ENCODE measurements at places on chromosomes 1 and 21. TPM values are rescaled to one million over a fixed set of nuclear protein-coding genes. Genes with fewer than 3 reads are reported as not detected.

- H3K27me3 ChIP-seq = peaks cover 7% of the 10 kb centered on the region
- no peak overlapping the region for H3K4me3 ChIP-seq
- no peaks in the 10 kb centered on the region for H3K4me1 ChIP-seq
- peak; percentile 76 for DNase-seq
- H3K36me3 ChIP-seq = no peaks in the 10 kb centered on the region
- H3K27ac ChIP-seq = no peak overlapping the region
Observed at GRCh38 chr1:115771847-115772457, 3.4 kb upstream of the CASQ2 start.

GRCh38 chr1:12244078-12244477, 14.2 kb downstream of the VPS13D start:
- peaks cover 49% of the 10 kb centered on the region for H3K36me3 ChIP-seq
- H3K4me1 ChIP-seq = no peaks in the 10 kb centered on the region
- no peak overlapping the region for H3K4me3 ChIP-seq
- no peak for DNase-seq
- H3K27ac ChIP-seq = no peak overlapping the region
- no peaks in the 10 kb centered on the region for H3K27me3 ChIP-seq

GRCh38 chr1:231106347-231106746, 55.5 kb upstream of the TRIM67 start:
- no peaks in the 10 kb centered on the region for H3K27me3 ChIP-seq
- DNase-seq = peak; percentile 86
- H3K4me3 ChIP-seq = no peak overlapping the region
- H3K27ac ChIP-seq = peak overlapping the region; percentile 57
- H3K4me1 ChIP-seq = peaks cover 14% of the 10 kb centered on the region

- no peaks in the 10 kb centered on the region for H3K27me3 ChIP-seq
- H3K4me1 ChIP-seq = peaks cover 11% of the 10 kb centered on the region
- H3K27ac ChIP-seq = no peak overlapping the region
- no peak overlapping the region for H3K4me3 ChIP-seq
- H3K36me3 ChIP-seq = no peaks in the 10 kb centered on the region
Observed at GRCh38 chr1:94126651-94127050, 5.7 kb upstream of the ABCA4 start.

DNA sequence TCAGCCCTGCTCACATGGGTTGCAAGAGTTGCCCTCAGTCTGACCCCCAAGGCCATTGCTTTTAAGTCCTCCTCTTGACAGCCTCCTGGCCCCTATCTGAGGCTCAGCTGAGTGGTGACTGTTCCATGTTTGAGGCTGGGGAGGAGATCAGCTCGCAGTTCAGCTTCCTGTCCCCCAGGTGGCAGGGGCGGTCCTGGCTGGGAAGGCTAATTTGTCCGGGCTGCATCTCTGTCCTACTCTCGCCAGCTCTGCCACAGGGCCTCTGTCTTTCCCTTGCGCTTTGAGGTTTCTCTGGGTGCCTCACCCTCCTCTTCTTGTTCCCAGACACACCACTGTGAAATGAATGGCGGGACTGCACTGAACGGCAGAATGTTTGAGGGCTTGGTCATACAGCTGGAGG, 157.3 kb downstream of the KCNJ6 start:
- H3K27me3 ChIP-seq = peaks cover 6% of the 10 kb centered on the region
- H3K4me3 ChIP-seq = no peak overlapping the region
- H3K4me1 ChIP-seq = peaks cover 4% of the 10 kb centered on the region
- no peak overlapping the region for H3K27ac ChIP-seq
- peak; percentile 76 for DNase-seq
- no peaks in the 10 kb centered on the region for H3K36me3 ChIP-seq

DNA sequence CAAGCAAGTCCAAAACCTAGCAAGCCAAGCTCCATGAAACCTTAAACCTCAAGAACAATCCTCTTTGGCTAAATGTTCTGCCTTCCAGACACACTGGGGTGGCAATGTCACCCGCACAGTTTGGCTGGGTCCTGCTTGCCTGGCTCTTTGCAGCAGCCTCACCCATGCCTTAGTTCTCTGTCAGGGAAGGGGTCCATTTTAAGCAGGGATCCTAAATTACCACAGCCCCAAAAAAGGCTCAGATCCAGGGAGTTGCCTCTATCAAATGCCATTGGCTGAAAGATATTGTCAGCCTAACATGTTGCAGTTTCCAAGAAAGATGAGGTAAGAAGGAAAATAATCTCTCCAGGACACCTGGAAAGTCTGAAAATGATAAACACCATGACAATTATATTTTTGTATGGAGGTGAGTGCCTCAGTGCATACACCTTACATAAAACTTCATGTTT, 26.1 kb upstream of the LYPLAL1 start:
- no peaks in the 10 kb centered on the region for H3K27me3 ChIP-seq
- no peak overlapping the region for H3K4me3 ChIP-seq
- H3K36me3 ChIP-seq = no peaks in the 10 kb centered on the region
- no peak for DNase-seq
- no peaks in the 10 kb centered on the region for H3K4me1 ChIP-seq

DNA sequence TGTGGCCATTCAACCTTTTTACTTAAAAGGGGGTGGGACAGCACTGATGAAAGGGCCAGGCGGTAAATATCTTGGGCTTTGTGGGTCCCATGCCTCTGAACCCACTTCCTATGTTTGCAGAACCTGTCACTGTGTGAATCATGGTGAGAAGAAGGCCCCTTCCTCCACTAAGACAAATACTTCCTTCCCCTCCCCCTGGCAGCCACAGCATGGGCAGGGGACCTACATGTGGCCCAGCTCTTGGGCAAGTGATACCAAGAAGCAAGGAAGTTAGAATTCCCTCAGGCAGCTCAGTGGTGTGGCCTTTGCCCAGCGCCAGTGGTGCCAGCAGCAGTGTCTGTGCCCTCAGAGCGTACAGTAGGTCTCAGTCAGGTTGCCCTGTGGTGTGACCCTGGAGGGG, 168.6 kb downstream of the TRIM33 start:
- H3K4me3 ChIP-seq = no peak overlapping the region
- H3K27ac ChIP-seq = no peak overlapping the region
- no peak for DNase-seq
- no peaks in the 10 kb centered on the region for H3K36me3 ChIP-seq
- H3K27me3 ChIP-seq = no peaks in the 10 kb centered on the region
- H3K4me1 ChIP-seq = peaks cover 3% of the 10 kb centered on the region

DNA sequence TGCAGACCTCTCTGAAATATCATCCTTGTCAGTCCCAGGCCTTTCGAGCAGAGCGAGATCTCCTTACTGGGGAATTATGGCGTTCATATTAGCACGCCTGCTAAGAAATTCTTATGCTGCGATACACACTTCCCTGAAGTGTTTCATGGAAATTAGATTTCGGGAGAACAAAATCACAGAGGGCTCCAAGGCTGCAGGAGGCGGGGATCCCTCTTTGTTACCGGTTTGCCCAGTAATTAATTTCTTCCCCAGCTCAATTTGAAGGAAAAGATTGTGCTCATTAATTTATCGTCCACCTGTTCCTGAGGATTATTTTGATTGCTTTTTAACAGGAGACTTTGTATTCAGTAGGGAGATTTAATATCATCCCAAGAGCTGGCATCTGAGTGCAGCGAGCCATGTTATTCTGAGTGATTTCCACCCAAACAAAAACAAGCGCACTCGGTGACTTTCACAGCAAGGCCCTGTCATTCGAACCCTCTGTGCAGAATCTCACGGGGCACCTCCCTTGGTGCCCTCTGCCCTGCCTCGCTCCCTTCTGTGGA, 202.3 kb upstream of the GALNT2 start:
- DNase-seq = no peak
- no peaks in the 10 kb centered on the region for H3K36me3 ChIP-seq
- no peaks in the 10 kb centered on the region for H3K4me1 ChIP-seq
- no peak overlapping the region for H3K27ac ChIP-seq

DNA sequence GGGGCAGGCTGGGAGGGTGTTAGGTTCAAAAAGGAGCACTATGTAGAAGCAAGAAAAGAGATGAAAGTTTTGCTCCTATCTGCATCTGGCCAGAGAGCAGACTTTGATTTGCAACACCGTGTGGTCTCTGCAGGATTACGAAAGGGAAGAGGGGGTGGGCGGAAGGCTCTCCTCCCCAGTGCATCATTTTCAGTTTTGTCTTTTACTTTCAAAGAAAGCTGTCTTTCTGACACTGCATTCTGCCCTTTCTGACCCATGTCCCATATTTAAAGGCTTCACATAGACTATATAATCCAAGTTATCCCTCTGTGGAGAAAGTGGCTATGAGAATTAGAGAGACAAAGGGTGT, 126.5 kb downstream of the RHOU start:
- no peak overlapping the region for H3K27ac ChIP-seq
- H3K27me3 ChIP-seq = no peaks in the 10 kb centered on the region
- H3K36me3 ChIP-seq = no peaks in the 10 kb centered on the region

DNA sequence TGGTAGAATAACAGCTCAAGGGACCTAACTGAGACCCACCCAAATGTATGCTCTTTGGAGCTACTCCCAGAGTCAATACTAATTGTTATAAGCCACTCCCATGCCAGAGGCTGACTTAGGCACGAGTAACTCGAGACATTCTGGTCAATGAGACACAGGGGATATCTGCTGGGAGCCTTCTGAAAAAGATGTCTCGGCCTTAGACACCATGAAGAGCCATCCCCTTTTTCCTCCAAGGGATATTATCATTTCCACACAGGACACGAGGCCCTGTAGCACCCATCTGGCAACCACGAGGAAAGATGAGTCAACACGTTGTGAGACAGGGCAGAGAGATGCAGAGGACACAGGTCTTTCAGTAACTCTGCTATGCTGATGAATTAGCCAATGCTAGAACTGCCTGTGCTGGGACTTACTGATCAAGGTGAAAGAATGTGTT, 30.7 kb downstream of the ITPKB start:
- no peak overlapping the region for H3K4me3 ChIP-seq
- peaks cover 12% of the 10 kb centered on the region for H3K4me1 ChIP-seq
- DNase-seq = no peak
- H3K27ac ChIP-seq = no peak overlapping the region
- no peaks in the 10 kb centered on the region for H3K27me3 ChIP-seq

DNA sequence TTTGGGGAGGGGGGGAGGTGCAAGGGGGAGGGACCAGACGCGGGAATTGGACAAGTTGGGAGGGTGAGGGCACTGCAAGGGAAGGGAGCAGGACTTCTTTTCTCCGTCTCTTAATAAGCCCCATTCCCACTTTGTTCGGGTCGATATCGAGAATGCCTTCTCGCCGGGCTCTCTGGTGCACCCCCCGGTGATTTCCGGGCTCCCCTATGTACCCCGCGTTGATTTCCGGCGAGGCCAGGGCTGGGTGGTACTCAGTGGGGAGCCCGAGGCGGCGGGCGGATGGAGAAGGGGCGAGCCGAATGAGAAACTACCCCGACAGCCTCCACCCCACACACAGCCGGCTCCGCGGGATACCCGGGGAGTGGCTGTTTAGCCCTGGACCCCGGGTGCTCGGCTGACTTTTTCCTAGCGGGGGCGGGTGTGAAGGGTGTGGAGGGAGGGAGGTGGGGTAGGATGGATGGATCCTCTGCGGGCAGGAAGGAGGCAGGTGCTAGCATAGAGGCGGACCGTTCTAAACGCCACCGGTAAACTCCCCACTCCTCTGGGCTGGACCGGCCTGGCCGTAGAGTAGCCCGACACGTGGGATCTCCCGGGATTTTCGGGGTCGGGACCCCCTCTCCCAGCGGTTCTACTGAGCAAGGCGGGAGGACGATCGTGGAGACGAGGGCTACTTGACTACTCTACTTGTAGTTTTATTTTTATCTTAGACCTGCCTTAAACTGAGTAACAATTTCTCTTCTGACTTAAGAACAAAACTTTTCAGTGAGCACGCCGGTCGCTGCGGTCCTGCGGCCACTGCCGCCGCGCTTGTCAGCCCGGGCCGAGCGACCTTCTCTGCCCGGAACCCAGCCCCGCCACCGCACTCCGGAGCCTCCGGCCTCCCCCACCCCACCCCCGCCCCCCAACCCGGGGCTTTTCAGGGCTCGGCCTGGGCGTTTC, 1.0 kb downstream of the RNF220 start:
- no peak for DNase-seq
- peak overlapping the region; percentile 28 for H3K4me3 ChIP-seq
- H3K4me1 ChIP-seq = peaks cover 23% of the 10 kb centered on the region
- peaks cover 93% of the 10 kb centered on the region for H3K27me3 ChIP-seq

DNA sequence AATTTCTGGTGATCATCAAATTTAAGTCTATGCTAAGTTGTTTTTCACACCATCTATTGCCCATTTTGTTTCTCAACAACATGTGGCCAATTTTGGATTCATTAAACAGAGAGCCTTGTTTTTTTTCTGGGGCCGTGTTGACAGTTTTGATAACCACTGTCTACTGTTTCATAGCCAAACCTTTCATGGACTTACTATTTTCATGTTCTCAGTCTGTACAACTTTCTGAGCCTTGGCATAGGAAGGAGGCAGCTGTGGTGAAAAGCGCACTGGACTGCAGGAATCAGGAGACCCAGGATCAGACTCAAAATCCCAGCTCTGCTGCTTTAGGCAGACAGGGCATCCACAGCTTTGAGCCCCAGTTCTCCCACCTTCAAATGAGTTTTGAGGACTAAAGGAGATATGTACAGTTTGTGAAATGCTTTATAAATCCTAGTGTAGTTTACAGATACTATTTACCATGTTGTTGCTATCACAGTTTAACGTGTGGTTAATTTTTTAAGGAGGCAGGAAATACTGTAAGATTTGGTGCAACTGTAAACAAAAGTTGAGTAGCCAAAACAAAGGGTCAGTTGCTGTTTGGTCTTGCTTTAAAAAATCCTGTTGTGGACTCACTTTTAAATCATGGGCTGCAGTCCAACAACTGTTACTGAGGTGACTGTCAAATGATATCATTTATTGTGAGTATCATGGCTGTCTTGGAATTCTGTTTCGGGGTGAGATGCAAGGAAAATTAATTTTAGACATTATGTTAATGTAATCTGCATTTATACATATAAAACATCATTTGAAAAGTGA, 2.9 kb downstream of the MACO1 start:
- DNase-seq = no peak
- peaks cover 20% of the 10 kb centered on the region for H3K4me1 ChIP-seq
- peaks cover 5% of the 10 kb centered on the region for H3K36me3 ChIP-seq
- H3K27ac ChIP-seq = no peak overlapping the region
- no peak overlapping the region for H3K4me3 ChIP-seq

DNA sequence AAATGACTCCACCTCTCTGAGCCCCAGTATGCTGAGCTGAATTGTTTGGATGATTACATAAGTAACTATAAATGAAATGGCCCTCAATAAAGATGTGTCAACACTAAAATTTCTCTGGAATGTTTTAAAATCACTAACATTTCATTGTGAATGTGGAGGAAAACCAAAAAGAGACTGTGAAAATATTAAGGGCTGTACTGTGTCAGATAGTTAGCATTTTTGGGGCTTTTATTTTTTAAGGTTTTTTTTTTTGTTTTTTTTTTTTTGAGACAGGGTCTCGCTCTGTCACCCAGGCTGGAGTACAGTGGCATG, 6.3 kb downstream of the MYOC start:
- no peaks in the 10 kb centered on the region for H3K27me3 ChIP-seq
- H3K36me3 ChIP-seq = no peaks in the 10 kb centered on the region
- H3K27ac ChIP-seq = no peak overlapping the region
- H3K4me1 ChIP-seq = peaks cover 16% of the 10 kb centered on the region

- H3K4me1 ChIP-seq = peaks cover 36% of the 10 kb centered on the region
- no peak overlapping the region for H3K27ac ChIP-seq
- H3K27me3 ChIP-seq = no peaks in the 10 kb centered on the region
Observed at GRCh38 chr1:150558761-150559655, 9.8 kb downstream of the ADAMTSL4 start.

GRCh38 chr1:47572731-47573430, 135.0 kb downstream of the FOXD2 start:
- H3K4me1 ChIP-seq = peaks cover 66% of the 10 kb centered on the region
- H3K4me3 ChIP-seq = no peak overlapping the region
- H3K27ac ChIP-seq = no peak overlapping the region
- no peak for DNase-seq

GIPC2 gene
- total RNA-seq = not detected

KCNE2 gene
- total RNA-seq = not detected

RORC gene
- total RNA-seq = not detected

NPHP4 gene
- 3.6 TPM for total RNA-seq

TCEA3 gene
- total RNA-seq = 1.7 TPM

FCRL2 gene
- not detected for total RNA-seq

ZDHHC18 gene
- total RNA-seq = 19.9 TPM

SH3BGR gene
- 5.2 TPM for total RNA-seq

TMEM63A gene
- total RNA-seq = 7.4 TPM

DMRTA2 gene
- total RNA-seq = 15.0 TPM

CDC7 gene
- 15.4 TPM for total RNA-seq

All from SJSA1 (cell line).